ENCODE measurements at places on chromosomes 6 and 20.

GRCh38 chr20:49281913-49282467 is 4.1 kb upstream of the ZNFX1 start:
- no peak for DNase-seq

DNA sequence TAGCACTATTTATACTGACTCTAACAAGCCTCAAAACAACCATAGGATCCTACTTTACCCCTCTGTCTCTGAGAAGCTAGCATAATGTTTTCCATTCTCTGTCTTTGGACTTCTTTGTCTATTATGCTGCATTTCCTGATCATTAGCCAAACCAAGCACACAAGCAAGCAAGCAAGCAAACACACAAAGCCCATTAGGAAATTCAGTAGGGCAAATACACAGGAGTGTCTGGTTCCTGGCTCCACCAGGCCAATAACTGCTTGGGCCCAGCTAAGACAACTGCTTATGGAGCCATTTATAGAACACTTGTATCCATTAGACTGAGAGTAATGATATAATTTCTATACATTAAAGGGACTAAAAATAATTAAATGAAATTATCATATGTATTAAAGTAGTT is 952.9 kb upstream of the EPHA7 start:
- no peak for DNase-seq

- no peak for DNase-seq
Observed at GRCh38 chr6:139344186-139344963, 30.1 kb downstream of the CITED2 start.

DNA sequence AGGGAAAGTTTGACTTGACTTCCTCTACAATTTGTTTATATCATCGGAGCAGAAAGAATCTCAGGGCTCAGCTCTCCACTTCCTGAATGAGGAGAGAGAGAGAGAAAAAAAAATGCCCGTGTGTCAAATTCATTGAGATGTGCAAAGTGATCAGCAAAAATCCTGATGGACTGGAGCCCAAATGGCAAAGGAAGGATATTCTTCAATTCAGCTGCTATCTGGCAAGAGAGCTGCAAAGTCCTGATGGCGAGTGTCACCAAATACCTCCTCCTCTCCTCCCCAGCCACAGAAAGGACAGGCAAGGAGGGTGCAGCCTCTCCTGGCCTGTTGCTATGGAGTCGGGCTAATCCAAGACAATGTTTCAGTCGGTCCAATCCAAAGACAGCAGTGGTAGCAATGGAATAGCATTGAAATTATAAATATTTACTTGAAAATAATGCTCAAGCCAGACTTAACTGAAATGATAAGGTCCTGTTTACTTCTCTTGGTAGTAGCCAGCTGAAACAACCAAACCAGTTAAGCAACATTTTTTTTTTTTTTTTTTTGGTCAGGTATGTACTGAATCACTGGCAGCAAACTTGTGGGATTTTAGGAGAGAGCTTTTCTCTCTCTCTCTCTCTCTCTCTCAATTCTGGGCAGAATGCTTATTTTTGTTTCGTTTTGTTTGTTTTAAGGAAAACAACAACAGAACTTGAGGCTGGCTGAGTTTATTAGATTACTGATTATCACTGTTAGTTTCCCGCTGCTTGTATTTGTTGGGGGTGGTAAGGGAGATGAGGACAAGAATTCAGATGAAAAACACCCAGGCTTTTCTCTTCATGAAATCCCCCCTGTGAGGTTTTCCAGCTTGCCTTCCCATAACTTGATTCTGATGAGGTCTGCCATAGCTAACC is 204.2 kb downstream of the BCAS1 start:
- DNase-seq, result no peak

- no peak for DNase-seq
Observed at GRCh38 chr6:56902641-56903464, 52.1 kb upstream of the BEND6 start.

- no peak for DNase-seq
Observed at GRCh38 chr20:53937339-53937741, 133.1 kb downstream of the BCAS1 start.

- DNase-seq, result no peak
Observed at GRCh38 chr6:96394727-96395126, 126.9 kb upstream of the UFL1 start.

DNA sequence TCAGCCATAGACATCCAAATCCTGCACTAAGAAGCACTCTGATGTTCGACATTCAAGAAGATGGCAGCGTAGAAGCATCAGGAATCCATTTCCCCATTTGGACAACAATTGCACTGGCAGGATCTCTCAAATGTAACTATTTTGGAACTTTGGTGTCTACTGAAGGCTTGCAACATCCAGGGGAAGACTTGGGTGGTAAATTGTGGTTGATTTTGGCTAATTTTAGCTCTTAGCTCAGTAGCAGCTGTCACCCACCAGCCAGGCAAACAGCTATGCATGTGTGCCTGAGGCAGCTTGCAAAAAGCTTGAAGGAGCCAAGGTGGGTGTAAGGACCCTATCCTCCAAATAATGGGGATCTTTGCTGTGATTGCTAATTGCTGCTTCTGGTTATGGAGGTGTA is 35.1 kb upstream of the PPP1R3G start:
- no peak for DNase-seq

- DNase-seq, result no peak
Observed at GRCh38 chr20:25308083-25308491, 60.2 kb downstream of the PYGB start.

GRCh38 chr6:44190715-44191114 is 26.0 kb upstream of the MYMX start:
- no peak for DNase-seq

DNA sequence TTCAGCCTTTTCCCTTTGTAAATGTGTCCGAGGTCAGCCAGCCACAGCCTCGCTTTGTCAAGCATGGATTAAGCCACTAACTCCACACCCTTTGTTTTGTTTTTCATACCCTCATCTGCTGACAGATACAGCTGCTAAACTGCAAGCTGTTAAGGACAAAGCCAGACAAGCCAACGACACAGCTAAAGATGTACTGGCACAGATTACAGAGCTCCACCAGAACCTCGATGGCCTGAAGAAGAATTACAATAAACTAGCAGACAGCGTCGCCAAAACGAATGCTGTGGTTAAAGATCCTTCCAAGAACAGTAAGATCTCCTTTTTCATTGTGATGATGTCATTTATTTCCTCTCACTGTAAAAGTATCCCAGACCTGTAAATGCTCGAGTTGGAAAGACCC is 269.3 kb downstream of the ARHGAP18 start:
- DNase-seq, result no peak

DNA sequence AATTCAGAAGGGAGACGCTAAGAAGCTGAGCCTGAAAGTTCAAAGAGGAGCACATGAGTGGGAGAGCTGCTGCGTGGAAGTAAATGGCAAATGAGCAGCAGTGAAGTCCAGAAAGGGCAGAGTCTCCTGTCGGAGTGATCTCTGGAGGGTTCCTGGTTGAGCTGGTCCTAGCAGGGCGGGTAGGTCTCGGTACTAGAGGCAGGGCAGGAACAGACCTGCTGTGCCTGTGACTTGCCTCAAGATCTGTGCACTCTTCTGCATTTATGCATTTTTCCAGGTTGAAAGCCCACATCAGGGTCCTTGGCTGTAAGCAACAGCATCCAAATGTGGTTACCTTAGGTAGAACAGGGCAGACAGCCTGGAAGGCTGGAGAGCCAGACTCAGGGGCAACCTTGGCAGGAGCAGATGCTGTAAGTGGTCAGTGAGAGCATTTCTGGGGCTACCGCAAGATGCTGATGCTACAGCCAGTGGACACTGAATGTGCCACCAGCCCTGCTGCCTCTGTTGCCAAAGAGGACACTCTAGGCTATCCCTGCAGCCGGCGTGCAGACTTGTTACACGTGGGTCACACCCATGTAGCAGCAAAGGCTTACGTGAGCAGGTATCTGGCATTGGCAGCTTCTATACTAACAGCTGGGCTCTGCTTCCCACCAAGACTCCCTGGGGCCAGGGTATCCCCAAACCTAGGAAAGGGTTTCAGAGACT is 8.4 kb downstream of the DUSP22 start:
- no peak for DNase-seq
